ENCODE measurements at places on chromosomes 2 and 18.

DNA sequence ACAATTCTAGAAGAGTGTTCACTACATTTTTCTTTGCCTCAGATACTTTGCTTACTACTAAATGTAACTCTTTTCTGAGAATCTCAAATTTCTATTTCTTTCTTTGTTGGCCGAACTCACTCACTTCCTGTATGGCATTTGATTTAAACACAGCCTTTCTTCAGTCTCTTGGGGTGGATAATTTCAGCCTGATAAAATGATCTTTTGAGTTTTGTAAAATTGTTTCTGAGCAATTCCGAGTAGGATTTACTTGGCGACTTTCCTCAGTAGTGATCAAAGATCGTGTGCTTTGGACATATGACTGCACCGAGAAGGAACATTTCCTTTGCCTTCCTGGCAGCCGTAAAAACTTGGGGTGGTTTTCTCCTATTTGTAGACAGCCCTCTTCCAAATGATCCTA lies 127.4 kb downstream of the DCDC2C start:
- no peak for DNase-seq

DNA sequence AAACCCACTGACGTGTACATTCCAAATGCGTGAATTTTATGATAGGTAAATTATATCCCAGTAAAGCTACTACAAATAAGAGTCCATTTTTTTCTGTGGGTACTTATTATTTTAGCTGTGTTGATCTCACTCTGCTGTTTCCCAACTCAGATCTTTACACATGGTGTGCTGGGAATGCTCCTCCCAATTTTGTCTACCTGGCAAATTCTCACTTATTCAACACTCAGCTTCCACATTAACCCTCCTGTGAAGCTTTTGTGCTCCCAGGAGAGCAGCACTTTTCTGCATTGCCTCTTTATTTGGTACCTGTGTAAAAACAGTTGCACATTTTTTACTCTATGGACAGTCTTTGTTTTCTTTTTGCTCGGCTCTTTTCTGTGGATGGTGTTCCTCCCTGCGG lies 38.6 kb upstream of the ATP5MC3 start:
- no peak for DNase-seq

DNA sequence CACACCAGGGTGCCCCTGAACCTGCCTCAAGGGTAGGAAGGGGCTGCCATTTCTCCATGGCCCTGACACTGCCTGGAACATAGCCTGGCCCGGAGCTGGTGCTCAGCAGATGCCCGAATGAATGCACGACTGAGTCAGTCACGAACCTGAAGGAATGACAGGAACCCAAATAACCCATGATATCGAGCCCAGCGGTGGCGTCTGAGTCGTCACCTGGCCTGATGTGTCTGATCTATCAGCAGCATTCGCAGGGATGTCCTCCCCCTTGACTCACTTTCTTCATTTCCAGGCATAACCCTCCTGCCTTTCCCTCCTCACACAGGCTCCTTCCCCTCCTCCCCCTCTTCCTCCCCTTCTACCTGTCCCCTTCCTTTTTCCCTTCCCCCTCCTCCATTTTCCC lies 52.1 kb upstream of the SMAD7 start:
- no peak for DNase-seq

DNA sequence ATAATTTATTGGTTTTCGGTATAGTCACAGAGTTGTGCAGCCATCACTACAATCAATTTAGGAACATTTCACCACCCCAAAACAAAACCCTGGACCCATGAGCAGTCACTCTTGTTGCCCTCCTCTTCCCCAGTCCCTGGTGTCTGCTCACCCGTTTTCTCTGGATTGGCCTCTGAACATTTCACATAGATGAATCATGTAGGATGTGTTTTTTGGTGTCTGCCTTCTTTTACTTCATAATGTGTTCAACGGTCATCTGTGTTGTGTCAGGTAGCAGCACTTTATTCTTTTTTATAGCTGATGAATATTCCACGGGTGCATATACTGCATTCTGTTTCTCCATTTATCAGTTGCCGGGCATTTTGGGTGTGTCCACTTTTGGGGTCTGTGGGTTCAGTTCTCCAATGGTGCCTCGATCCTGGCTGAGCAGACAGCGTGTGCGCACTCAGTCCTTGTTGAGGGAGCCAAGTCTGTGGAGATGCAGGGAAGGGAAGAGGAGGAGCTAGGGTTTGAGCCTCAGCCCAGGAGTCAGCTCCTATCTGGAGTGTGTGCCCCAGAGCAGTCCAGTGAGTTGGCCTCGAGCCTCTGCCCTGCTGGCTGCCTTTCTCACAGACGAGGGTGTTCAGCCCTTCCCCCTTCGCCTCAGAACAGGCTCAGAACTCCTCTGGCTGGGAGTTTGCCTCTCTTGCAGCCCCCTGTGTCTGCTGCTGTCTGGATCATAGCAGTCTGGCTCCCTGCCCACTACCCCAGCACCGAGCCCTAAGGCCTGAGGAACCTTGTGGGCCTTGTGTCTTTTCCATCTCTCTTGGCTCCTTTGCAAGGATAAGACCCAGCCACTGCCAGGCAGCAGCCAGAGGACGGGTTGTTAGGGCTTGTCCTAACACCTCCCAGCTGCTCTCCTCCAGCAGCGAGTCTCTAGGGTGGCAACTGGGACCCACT lies 18.0 kb downstream of the C2orf74 start:
- peak; percentile 15 for DNase-seq

DNA sequence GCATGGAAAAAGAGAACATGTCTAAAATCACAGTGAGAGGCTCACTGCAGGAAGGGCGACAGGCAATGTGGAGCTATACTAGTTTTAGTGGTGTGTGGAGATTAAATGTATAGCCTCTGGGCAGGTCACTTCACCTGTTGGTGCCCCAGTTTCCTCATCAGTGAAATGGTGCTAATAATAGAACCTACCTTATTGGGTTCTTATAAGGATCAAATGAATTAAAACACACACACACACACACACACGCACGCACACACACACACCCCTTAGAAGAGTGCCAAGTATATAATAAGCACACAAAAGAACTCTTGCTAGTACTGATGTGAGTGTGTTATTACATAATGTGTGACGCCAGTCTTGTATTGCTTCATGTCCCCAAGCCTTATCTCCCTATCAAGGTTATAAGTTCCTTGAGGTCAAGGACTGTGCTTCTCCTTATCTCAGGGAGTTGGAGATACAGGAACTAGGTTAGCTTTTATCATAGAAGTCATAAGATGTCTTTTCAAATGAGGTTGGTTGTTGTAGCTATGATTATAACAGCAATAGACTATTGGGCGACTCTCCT lies 98.0 kb upstream of the CXCR4 start:
- no peak for DNase-seq

Data from HS-5 (cell line).